ENCODE measurements at places on chromosomes 2 and 18.

GRCh38 chr18:23155537-23155936, 20.3 kb downstream of the CABLES1 start:
- no peak for DNase-seq

DNA sequence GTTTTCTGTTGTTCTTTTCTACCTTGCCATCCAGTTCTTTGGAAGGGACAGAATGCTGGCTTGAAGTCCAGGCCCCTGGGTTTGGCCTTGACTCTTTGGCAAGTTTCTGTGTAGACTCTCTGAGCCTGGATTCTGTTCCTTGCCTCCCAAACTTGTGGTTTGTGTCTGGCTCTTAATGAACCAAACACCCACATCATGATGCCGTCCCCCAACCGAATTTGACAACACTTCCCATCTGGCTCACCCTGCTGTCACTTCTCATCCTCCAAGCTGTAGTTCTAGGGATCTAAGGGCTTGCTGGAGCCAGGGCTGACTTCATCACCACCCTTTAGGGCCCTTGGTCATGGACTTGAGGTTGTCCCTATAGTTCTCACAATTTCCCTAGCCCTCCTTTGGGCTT, 68.9 kb upstream of the CELF4 start:
- no peak for DNase-seq

DNA sequence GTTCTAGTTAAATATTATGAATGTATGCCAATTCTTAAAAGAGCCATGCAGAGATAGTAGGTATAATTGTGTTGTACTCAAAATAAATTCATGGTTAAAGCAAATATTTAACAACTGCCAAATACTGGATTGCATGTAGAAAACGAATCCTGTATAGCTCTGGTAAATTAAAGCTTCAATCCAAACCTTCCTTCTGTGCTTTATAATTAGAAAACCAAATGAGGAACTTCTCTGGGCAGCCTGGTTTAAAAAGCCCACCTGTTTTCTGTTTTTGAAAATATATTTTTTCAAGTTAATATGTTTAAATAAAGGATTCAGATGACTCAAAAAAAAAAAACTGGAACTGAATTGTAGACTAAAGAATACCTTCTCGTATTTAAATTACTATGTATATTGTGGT, 48.3 kb upstream of the ITGA4 start:
- DNase-seq = no peak

DNA sequence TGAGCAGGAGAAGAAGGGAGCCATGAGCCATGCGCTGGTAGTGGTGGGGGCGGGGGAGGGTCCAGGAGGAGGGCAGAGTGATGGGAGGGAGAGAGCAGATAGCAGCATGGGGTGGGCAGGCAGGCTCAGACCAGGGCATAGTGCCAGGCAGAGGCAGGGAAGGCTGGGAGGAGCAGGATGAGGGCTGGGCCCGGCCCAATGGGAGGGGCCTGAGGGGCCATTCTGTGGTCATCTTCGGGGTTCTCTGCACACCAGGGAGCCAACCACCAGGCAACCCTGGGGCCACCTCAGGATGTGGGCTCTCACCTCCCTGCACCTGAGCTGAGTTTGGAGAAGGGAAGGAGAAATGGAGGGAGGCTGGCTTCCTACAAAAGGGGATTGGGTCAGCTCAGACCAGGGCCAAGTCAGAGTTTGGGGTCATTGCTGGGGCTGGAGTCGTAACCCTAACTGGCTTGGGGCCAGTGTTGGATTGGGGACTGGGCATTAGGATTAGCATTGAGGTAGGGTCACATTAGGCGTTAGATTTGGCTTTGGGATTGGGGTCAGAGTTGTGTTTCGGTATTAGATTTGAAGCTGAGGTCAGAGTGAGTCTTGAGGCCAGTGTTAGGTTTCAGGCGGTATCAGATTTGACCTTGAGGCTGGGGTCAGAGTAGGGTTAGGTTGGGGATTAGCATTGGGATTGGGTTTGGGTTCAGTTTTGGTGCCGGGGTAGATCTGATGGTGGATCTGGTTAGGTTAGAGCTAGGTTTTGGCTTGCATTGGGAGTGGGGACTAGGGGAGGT, 11.2 kb downstream of the VIL1 start:
- DNase-seq = peak; percentile 91

GRCh38 chr2:237532160-237532559, 34.2 kb upstream of the PRLH start:
- no peak for DNase-seq

DNA sequence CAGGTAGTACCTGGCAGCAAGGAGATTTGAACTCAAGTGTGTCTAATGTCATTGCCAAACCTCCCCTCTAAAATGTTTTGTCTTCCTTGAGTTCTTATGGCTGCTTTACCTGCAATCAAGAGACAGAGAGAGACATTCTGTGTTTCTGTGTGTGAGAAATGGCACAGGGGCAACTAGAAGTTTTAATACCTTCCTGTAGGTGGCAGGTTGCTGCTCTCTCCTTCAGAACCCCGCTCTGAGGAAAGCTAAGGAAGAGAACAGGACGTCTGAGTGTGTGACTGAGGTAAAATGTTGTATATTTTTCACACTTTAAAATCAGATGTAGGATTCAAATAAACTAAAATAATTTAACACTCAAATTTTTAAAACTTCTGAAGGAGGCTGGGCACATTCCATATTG, 19.2 kb downstream of the DTNA start:
- peak; percentile 63 for DNase-seq

GRCh38 chr2:152335726-152336118, 748 bp downstream of the FMNL2 start:
- no peak for DNase-seq

DNA sequence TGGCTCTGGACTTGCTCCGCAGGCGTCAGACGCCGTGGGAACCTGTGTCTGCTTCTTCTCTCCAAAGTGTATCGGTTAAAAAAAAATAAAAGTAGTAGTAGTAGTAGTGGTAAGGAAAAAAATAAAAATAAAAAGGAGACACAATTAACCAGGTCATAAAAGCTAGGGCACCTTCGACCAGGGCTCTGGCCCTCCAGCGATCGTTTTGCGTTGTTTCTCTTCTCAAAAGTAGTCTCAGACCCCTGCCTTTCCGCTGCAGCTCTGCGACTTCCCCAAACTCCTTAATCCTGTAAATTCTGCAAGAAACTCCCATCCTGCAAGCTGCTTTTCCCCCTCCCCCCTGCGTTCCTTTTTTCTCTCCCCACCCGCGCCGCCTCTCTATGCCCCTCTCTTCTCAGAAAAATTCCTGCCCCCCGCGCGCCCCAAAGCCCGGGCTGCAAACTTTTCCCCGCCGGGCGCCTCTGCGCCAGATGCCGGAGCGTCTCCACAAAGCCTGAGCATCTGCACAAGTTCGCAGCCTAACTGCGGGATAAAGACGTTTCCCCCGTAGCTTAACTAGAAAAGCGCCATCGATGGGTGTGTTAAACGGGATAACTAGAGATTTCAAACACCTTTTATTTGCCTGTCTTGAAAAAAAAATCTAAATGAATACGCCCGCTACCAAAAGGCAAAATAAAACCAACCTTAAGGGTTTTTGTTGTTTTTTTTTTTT, 1.8 kb upstream of the SALL3 start:
- no peak for DNase-seq

DNA sequence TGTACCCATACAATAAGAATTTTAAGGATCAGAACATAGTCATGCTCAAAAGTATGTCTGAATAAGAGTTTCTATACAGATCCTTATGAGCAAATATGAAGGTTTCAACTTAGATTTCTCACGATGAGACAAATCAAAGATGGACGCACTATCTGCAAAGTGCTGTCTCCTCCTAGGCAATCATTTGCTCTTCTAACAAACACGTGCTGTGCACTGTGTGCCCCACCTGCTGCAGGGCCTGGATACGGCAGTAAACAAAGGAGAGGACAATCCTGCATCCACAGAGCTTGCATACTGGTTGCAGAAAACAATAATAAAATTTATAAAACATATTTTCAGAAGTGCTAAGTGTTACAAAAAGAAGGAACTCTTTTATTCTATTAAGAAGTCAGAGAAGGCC, 39.9 kb upstream of the KIDINS220 start:
- DNase-seq = no peak

Data from hematopoietic multipotent progenitor cell treated with erythropoietin and hydrocortisone succinate and interleukin-3 and kit ligand, for 6 days (in vitro differentiated cells).